ENCODE measurements at places on chromosomes 7 and 10.
A peak's percentile ranks its signal among the peaks of the same experiment; 100 is the strongest.

GRCh38 chr10:4270116-4270515 lies 485.1 kb upstream of the KLF6 start:
- DNase-seq = peak; percentile 84

DNA sequence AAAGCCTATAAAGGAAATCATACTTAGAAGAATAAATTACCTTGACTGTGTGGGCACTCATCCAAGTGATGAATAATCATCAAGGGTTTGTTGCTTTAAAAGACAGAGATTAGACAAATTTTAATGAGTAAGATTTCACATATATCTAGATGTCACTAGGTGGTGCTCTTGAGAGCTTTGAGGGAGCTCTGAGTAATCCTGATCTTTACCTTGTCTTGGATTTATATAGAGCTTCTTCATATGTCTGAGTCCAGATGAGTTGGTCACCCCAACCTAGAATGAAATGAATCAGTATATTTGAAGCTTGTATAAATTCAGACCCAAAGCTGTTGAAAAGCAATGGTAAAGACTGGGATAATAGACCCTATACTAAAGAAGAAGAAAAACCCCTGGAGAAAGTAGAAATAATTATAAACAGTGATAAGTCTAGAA lies 3.7 kb downstream of the AGR2 start:
- DNase-seq = peak; percentile 86

- no peak for DNase-seq
These were observed 33.1 kb downstream of the PRR15 start for GRCh38 chr7:29596593-29597178.

DNA sequence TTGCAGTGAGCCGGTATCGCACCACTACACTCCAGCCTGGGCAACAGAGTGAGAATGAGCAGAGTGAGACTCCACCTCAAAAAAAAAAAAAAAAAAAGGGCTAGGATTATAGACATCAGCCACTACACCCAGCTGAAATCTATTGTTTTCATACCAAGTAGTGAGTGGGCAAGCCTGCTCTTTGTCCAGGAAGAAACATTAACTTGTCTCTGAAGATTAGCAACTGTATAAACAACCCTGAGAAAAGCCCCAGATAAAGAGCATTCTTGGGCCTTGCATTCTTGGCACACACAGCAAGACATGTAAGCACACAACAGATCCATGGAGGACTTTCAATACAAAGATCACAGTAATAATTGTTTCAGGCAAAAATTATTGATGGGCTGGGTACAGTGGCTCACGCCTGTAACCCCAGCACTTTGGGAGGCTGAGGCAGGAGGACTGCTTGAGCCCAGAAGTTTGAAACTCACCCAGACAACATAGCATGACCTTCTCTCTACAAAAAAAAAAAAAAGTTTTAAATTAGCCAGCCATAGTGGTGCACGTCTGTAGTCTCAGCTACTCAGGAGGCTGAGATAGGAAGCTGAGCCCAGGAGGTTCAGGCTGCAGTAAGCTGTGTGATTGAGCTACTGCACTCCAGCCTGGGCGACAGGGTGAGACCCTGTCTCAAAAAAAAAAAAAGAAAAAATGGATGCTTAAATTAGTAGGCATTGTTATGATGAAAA lies 4.4 kb downstream of the PSPH start:
- no peak for DNase-seq

- peak; percentile 43 for DNase-seq
These were observed 10.1 kb downstream of the PAPOLB start for GRCh38 chr7:4851459-4852422.

- DNase-seq = no peak
These were observed at the start of gene NYAP1 for GRCh38 chr7:100483722-100484672. Gene NYAP1, plus strand, starts transcription at chr7:100483927. Its CDS starts 1,385 bp downstream, at chr7:100485312.

GRCh38 chr7:74441801-74442200 lies 11.9 kb upstream of the GTF2IRD1 start:
- DNase-seq = no peak

DNA sequence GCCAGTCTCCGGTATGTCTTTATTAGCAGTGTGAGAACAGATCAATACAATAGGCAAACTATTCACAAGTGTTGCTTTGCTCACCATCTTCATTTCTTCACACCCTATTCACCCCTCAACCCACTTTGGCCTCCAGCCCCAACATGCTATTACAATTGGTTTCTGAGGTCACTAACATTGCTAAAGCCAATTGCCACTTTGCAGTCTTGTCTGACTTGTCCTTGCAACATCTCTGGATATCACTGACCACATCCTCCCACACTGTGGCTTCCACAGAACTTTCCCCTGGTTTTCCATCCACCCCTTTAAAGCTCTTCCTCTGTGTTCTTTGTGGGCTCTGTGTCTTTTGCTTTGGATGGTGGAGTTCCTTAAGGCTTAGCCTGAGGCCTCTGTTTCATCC lies 5.2 kb upstream of the APBB1IP start:
- DNase-seq = peak; percentile 79

DNA sequence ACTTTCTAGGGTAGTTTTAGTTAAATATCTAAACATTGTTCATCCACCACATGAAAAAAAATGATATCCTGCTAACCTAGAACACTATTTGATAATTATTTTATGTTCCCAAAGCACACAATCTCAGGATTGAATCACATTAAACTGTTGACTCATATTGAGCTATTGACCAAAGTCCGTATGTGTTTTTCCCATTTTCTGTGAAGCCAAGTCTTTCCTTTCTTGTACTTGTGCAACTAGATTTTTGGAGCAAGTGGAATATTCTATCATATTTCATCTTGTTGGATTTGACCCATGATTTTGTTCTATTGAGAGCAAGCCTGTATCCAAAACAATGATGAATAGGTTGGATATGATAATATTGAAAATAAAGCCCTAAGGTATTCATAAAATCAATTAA lies 164.6 kb downstream of the SKAP2 start:
- no peak for DNase-seq

- no peak for DNase-seq
These were observed 15.9 kb upstream of the TMEM72 start for GRCh38 chr10:44895280-44895679.

GRCh38 chr10:34320265-34320664 lies 494.8 kb downstream of the PARD3 start:
- DNase-seq = no peak

DNA sequence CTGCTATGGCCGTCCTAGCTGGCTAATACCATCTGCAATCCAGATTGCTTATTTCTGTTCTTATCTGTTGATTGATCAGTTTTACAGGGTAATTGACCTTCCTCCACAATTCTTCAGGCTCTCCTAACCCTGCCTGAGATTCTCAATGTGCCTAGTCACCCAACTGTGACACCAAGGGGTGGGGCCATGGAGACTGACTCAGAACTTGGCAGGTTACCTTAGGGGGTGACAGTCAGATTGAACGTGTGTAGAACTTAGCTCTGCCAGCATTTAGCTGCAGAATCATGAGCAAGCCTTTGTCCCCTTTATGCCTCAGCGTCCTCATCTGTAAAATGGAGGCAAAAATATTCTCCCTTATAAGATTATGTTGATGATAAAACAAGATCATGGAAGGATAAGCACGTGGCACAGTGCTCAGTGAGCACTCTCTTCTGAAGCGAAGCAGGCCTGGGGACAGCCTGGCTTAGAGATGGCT lies 19.1 kb upstream of the LEP start:
- peak; percentile 24 for DNase-seq

DNA sequence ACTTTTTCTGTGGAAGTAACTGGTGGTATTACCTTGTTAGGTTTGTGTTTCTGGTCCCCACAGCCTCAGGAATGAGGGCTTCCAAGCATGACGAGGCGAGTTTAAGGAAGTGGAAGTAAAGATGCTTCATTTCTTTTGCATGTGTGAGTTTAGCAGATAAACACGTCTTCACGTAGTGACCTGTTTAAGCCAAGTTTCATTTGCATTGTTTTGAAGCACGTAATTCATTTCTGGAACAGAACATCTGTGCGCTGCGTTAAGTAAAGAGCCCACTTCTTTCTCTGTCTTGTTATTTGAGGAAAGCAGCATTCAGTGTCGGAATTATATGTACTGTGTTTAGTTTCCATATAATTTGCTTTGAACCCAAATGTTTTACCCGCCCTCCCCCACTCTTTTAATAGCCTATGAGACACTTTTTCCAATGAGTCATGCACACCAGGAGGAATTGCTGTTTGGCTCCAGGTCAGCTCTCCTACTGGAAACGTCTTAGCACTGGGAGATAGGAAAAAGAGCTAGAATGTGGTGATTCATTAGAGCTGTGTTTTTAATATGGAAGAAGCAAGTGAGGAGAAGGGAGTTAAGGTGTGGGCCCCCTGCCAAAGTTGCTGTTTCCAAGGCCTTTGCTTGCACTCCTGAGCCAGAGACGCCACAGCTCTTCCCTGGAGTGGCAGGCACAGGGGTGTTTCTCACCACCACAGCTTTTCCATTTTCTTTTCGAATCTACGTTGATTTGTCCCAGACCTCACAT lies 36.7 kb downstream of the BTBD16 start:
- DNase-seq = no peak

GRCh38 chr7:44348300-44348699 lies 22.9 kb upstream of the CAMK2B start:
- no peak for DNase-seq

DNA sequence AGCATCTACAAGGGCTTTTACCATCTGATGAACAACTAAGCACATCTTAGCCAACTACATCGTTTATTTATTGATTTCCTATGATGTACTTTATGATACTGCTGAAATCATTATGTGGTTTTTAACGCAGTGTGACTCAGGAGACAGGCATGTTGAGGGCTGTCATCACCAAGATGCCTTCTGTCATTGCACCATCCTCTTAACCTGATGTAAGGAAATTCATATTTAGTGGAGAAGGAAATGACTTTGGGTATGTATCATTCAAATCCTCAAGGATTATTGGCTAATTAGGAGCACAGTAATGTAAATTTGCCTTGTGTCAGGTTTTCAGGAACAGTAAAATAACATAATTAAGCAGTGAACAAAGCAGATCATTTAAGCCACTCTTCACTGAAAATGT lies 138.5 kb upstream of the MGMT start:
- DNase-seq = no peak

GRCh38 chr7:122727354-122727753 lies 24.6 kb upstream of the RNF148 start:
- no peak for DNase-seq

GRCh38 chr10:114650266-114650665 lies 7.8 kb downstream of the ABLIM1 start:
- DNase-seq = no peak

All from suppressor macrophage (primary cell).